ENCODE measurements at places on chromosomes 6 and 20.

GRCh38 chr6:48813836-48814235 is 649.2 kb downstream of the MMUT start:
- no peak for DNase-seq

DNA sequence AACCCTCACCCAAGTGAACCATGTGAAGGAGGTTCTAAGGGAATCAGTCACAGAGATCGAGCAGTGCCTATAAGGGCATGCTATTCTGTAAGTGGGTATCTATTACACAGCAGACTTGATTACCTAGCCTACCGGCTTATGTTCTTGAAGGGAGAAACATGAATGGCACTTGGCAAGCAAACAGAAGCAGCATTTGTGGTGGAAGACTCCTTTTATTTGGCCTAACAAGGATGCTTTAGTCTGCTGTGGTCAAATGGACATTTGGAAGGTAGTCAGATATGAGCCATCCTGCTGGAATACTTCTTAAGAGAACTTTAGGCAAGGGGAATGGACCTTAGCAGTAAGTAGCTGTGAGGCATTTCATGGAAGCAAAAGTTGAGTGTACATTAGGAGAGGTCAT is 126.3 kb downstream of the COL12A1 start:
- DNase-seq, result no peak

DNA sequence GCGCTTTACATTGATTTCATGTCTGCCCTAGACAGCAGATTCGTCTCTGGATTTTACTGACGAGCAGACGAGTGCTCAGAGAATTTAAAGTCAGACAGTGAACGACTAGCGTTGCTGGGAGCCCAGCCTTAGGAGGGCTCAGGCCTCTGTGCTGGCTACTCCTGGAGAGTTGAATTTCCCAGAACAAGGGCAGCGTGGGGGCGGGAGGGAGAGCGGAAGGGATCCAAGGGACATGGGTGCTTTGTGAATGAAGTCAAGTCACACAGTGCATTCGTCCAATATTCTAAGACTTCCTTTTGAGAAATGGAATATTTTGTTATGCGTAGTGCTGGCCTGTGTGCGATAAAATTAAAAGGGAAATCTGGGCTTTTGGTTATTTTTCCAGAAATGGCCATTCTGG is 126.5 kb downstream of the MYLK4 start:
- DNase-seq, result no peak

DNA sequence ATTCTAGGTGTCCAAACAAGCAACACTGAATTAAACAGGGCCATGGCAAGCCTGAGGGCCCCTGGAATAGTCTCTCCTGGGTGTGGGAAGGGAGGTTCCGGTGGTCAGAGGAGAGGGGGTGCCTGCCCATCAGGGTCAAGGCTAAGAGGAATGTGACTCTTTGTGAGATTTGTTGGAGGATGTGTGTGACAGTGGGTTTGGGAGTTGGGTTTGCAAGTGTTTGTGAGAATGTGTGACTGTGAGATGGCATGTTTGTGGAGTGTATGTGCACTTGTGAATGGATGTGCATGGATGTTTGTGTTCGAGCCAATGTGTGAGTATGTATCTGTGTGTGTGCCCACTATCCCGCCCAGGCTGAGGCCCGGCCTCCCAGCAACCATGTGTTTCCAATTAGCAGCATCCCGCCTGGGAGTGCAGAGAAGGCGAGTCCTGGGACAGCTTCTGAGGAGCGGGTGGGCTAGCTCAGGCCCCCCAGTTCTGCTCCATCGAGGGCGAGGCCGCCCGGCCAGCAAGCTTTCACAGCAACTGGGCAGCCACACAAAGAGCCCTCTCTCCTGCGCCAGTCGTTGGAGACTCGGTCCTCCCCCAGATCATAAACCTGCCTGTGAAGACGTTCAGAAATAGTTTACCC is 12.6 kb downstream of the FOXC1 start:
- no peak for DNase-seq

GRCh38 chr20:1802385-1803060 is 92.7 kb upstream of the SIRPA start:
- no peak for DNase-seq

DNA sequence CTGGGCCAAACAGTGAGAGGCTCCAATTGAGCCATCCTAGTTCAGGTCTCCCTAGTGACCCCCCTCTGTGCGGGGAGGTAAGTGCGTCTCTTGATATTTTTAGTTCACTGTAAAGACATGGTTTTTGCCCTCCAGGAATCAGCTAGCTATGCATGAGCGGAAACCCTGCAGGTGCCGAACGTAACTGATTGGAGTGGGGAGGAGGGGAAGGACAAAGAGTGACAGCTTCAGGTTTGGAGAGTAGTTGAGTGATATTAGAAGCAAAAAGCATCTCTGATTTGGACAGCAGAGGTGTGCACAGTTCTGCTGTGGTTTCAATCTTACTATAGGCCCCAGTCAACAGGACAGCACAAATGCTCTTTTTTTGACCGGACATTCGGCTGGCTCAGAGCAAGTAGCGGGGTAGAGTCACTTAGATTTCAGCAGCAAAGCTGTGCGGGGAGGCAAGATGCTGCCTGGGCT is 31.8 kb downstream of the TBC1D7 start:
- no peak for DNase-seq

- DNase-seq, result no peak
Observed at GRCh38 chr20:44412402-44413144, 57.1 kb downstream of the HNF4A start.

DNA sequence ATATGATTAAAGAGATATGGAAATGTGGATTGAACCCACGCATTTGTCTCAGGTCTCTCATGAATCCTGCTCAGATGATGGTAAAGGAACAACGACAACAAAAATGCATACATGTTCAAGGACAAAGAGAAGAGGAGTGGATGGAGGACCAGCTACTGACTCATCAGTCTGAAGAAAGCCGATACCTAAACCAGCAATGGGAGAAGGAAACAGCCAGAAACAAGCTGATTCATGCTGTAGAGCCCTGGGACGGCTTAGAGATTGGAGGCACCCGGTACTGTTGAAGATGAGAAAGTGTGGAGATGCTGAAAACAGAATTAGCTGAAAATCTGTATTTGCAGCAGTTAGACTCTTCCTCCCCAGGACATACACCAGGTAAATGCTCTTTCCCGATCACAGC is 14.4 kb upstream of the RIPPLY2 start:
- DNase-seq, result no peak

GRCh38 chr6:31971993-31972708 is at the start of gene DXO:
Gene DXO, minus strand, starts transcription at chr6:31972138. Its CDS starts 463 bp downstream, at chr6:31971675.
- DNase-seq, result peak; percentile 98

DNA sequence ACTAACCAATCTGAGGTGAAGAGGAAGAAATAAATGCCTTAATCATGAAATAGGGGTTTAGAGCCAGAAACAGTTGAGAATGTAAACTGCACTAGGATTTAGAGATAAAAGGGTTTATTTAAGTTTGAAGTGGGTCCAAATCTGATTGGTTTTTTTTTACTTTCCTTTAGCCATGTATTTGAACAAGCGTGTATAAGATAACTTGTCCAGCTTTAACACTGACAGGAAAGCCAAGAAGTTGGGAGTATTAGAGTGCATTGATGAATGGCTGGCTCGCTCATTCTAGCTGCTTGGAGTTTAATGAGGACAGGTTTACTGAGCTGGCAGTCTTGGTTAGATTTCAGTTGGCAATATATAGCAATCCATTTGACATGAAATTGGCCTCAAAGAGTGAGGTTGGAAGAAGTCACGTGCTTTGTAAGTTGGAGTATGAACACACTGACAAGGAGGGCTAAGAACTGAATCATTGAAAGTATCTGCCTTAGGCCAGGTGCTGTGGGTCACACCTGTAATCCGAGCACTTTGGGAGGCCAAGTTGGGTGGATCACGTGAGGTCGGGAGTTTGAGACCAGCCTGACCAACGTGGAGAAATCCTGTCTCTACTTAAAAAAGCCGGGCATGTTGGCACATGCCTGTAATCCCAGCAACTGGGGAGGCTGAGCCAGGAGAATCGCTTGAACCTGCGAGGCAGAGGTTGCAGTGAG is 13.7 kb downstream of the SRSF3 start:
- DNase-seq, result no peak

- no peak for DNase-seq
Observed at GRCh38 chr6:62150048-62150663, 135.9 kb downstream of the KHDRBS2 start.

- no peak for DNase-seq
Observed at GRCh38 chr6:17098538-17098937, 3.3 kb upstream of the STMND1 start.

GRCh38 chr6:135192256-135193174 is 11.4 kb downstream of the MYB start:
- DNase-seq, result no peak

- DNase-seq, result no peak
Observed at GRCh38 chr6:106431972-106432371, 71.5 kb downstream of the CRYBG1 start.

DNA sequence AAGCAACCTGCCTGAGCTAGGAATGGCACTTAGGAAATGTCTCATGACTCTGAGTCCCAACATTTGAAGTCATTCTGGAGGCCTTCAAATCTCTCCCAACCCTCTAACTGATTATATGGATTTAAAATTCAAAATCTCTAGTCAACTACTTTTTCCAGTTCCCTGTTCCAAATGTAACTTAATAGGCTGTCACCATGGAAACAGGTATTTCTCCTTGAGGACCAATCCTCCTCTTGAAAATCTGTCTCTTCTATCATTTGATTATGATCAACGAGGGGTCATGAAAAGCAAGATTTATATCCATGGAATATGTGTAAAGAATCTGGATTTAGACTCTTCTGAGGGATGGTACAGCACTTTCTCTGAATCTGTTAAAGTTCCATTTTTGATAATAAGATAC is 127.3 kb upstream of the DTNBP1 start:
- DNase-seq, result no peak

GRCh38 chr20:10524643-10525042 is 89.5 kb downstream of the SLX4IP start:
- DNase-seq, result no peak

GRCh38 chr20:41226426-41226825 is 89.1 kb downstream of the PLCG1 start:
- no peak for DNase-seq

GRCh38 chr6:117396228-117396627 is 29.5 kb downstream of the ROS1 start:
- DNase-seq, result no peak

DNA sequence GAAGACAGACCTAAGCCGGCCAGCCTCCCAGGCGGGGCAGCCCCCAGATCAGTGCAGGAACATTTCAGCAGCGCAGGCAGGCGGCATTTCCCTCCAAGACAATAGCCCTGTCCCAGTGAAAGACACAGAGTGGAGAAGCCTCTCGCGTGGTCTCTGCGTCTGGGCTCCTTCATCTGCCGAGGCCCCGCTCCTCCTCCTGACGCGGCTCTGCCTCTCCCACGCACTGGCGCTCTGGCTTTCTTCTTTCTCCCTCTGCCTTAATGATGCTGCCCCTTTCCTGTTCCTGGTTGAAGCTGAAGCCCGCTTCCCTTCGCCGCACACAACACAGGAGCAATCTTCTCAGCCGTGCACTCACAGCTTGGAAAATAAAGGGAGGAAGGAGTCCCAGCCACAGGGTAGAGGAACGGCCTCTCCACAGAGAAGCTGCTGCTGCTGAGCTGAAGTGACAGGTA is 347.5 kb downstream of the CDH4 start:
- no peak for DNase-seq

- no peak for DNase-seq
Observed at GRCh38 chr6:2783188-2783963, 18.2 kb downstream of the WRNIP1 start.

GRCh38 chr20:31918466-31919105 is 33.3 kb downstream of the PDRG1 start:
- no peak for DNase-seq

DNA sequence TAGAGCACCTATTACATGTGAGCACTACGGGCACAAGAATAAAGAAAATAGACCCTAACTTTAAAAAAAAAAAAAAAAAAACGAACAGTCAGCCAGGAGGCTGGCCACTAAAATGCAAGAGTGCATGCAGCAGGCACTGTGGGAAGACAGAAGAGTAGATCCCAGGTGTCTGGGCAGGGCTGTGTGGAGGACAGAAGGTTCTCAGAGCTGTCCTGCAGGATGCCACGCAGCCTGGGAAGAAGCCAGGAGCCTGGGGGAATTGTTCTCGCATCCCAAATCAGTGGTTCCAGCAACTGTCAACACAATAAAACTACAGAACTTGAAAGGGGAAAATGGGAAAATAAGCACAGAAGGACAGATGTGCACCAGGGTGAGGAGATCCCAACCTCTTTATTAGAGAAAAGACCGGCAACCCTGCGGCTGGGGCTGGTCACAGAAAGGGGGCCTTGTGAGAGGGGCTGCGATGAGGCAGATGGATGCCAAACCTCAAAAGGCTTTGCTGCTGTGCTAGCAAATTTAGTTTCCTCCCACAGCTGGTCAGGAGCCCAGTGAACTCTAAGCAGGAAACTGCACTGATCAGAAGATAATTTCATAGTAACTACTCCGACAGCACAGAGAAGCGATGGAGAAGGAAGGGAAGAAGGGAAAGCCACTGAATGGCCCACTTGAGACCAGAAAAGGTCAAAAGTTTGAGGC is 30.9 kb downstream of the MAP3K5 start:
- DNase-seq, result no peak

GRCh38 chr6:20931093-20931492 is 396.8 kb downstream of the CDKAL1 start:
- no peak for DNase-seq

GRCh38 chr6:10463491-10464481 is 48.9 kb upstream of the TFAP2A start:
- DNase-seq, result no peak

- no peak for DNase-seq
Observed at GRCh38 chr6:140661691-140662090, 1287.2 kb upstream of the CITED2 start.

DNA sequence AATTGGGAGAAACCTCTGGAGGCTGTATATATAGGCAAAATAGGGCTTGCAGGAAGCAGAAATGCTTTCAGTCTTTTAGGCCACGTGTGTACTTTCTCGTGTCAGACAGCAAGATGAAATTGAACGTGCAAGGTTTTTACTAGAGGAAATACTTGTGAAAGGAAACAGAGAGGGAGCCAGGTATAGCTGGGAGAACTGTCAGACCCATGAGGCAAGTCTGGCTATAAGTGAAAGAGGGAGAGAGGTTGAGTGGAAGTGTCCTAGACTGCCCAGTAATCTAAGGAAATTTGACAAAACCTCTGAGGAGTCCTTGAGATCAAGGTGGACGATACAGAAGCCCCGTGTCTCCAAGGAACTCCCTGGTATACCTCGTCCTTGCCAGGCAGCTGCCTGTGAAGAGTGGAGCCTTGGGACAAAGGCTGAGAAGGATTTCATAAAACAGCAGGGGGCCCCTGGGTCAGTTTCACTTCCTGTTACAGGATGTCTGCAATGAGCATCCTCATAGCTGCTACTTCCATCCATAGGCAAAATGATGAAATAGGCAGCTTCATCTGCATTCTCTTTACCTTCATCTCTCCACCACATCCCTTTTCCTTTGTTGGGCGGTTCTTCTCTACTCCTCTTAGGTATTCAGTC is 114.4 kb upstream of the MAP3K7 start:
- DNase-seq, result no peak

Data from stimulated activated CD8-positive, alpha-beta memory T cell treated with anti-CD3 and anti-CD28 coated beads, Interleukin-15, amount 100 ng/mL, for 4 hours (primary cell).